Mucosa of descending colon (tissue), 3 donors: ENCODE measurements at places on chromosomes 2 and 18. TPM values are rescaled to one million over a fixed set of nuclear protein-coding genes. Genes with fewer than 3 reads are reported as not detected.

- no peak for DNase-seq
Observed at GRCh38 chr2:163471947-163472346, 263.9 kb downstream of the FIGN start.

- no peak for DNase-seq
Observed at GRCh38 chr18:23684515-23685197, 4.6 kb upstream of the LAMA3 start.

GRCh38 chr2:135050132-135050531, 2.0 kb upstream of the RAB3GAP1 start:
- no peak for DNase-seq

GRCh38 chr18:7301094-7301493, 70.2 kb downstream of the LRRC30 start:
- DNase-seq: no peak

GRCh38 chr18:67354091-67354490, 162.4 kb downstream of the DSEL start:
- no peak for DNase-seq

The IL37 gene
- total RNA-seq: 0.67 TPM

The CKAP2L gene
- 1.2 TPM for total RNA-seq

The SPHKAP gene
- total RNA-seq: 0.38 TPM

GRCh38 chr2:226887940-226888339, 52.1 kb downstream of the RHBDD1 start:
- DNase-seq: no peak

DNA sequence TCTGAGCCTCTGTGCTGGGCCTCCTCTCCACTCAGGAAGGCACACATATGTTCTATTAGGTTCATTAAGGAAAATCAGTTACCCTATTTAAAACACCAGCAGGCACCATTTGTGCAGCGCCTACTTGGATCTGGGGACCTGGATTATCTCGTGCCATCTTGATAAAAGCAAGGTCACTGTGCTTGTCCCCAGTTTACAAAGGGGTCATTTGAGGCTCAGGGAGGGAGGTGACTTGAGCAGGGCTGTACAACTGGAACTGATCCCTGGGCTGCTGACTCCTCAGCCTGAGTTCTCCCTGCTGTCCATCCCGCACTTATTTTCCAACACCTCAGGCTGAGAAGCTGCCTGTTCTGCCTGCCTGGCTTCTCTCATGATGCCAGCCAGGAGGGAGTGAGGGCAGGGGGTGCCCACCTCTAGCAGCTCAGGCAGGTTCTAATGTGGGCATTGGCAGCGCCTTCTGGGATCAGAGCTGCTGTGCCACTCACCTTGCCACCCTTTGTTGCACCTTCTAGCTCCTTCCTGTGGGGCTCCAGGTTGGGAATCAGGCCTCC, 120.3 kb downstream of the GLI2 start:
- DNase-seq: no peak

The PLGLB2 gene
- not detected for total RNA-seq

DNA sequence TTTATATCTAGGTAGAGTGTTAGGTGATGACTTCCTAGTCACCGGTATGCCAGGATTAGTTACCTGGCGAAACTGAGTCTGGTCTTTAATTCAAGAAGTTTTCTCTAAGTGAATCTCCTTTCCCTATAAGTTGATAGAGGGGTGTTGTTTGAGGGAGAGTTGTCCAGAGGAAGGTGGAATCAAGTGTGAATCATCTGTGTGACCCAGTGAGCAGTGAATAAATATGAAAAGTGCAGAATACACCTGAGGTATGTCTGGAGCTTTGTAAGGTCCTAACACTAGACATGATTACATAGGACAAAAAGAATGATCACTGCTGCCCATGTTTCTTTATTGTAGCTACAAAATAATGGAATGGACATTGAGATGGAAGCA, 11.2 kb downstream of the POU3F3 start:
- DNase-seq: no peak

The REG1B gene
- total RNA-seq: 1.2 TPM

The C2orf78 gene
- not detected for total RNA-seq

GRCh38 chr2:5926871-5927512, 234.8 kb downstream of the SOX11 start:
- no peak for DNase-seq

The GALNT14 gene
- total RNA-seq: not detected

DNA sequence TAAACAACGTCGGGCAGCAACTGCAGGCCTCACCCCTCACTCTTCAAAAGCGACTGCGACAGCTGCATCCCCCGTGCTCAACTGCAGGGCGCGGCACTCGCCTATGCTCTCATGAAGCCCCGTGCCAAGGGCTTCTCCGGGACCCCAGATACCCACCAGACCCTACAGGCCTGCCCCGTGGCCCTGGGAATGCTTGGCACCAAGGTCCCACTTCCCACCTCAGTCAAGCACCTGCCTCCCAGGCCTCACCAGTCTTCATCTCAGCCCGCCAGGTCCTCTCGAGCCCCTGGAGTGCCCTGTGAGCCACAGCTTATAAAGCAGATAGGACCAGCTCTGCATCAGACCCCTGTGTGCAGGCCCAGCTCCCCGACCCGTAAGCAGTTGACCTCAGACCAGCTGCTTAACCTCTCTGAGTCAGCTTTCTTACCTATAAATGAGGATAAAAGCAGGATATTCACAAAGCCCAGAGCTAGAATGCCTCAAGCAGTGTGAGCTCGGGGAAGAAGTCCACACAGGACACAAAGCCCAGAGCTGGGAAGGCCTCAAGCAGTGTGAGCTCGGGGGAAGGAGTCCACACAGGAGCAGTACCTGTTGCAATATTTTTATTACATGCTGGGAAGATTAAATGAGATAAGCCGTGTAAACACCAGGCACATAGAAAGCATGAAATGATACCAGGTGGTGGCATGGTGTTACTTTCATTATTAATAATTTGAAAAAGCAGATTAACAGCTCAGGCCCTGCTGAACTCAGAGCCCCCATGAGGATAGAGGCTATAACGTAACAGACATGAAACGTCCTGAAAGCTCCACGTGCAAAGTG, 96.9 kb downstream of the HDAC4 start:
- DNase-seq: peak; percentile 52

- DNase-seq: no peak
Observed at GRCh38 chr2:213156717-213157116, 5.3 kb upstream of the IKZF2 start.

DNA sequence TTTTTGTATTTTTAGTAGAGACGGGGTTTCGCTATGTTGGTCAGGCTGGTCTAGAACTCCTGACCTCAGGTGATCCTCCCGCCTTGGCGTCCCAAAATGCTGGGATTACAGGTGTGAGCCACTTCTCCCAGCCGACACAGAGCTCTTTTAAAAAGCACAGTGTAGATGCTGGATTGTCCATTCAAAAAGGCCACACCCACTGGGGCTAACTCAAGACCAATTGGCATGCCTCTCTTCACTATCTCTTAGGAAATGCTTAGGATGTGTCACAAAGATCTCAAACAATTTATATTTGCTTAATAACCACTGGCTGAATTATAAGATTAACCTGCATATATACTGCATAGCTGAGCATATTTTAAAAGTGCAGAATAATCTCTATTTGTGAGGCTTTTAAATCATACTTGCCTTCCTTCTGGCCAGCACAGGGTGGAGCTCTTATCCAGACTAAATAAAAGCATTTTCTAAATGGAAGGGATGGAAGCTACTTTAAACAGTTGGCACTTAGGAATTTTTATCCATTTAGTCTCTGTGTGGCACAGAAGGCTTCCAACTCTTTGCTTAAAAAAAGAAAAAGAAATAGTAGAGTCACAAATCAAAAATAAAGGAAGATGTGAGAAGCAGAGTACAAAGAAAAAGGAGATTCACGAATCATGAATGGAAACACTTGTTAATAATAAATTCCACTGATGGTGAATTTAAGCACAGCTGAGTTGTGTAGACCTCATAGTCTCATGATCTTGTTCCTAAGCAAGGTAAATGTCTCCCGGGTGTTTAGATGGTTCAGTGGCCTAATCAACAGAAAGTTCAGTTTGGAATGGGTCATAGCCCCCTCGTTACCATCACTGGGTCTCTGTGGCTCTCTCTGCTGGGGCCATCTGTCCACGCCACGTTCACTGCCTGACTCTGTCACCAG, 22.4 kb downstream of the CRYGD start:
- DNase-seq: no peak

GRCh38 chr2:217804338-217804737, 198.5 kb downstream of the TNS1 start:
- DNase-seq: no peak
